ENCODE measurements at places on chromosomes 16 and 17.

DNA sequence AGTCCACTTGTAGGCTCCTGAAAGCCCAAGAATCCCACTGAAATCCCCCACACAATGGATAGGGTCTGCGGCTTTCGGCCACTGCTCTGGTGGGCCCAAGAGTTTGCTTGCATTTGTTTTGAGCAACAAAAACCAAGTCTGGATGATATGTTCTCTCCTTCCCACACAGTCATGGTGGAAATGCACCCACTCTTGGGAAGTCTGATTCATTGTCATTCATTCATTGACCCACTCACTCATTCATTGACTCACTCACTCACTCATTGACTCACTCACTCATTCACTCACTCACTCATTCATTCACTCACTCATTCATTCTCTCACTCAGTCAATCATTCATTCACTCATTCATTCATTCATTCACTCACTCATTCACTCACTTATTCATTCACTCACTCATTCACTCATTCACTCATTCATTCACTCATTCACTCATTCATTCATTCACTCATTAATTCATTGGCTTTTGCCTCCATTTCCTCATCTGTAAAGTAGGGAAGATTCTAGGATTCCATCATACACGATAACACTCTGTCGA is 2.2 kb upstream of the CA5A start:
- DNase-seq: no peak

DNA sequence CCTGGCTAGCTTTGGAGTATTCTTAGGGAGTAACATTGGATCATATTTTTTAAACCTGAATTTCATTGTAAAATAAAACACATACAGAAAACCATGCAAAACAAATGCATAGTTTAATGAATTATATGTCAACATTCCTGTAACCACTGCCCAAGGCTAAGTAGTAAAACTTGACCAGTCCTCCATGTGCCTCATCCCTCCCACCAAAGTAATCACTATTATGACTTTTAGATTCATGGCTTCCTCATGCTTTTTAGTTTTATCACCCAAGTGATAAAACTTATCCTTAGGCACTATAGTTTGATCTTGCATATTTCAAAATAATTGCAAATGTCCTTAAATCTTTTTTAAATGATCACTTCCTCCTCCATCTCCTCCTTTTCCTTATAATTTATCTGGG is 20.4 kb downstream of the PRKCA start:
- no peak for DNase-seq

GRCh38 chr16:84497418-84498222 is 6.8 kb downstream of the MEAK7 start:
- DNase-seq: no peak

GRCh38 chr16:57048095-57048494 is 44.3 kb upstream of the CPNE2 start:
- DNase-seq: no peak

DNA sequence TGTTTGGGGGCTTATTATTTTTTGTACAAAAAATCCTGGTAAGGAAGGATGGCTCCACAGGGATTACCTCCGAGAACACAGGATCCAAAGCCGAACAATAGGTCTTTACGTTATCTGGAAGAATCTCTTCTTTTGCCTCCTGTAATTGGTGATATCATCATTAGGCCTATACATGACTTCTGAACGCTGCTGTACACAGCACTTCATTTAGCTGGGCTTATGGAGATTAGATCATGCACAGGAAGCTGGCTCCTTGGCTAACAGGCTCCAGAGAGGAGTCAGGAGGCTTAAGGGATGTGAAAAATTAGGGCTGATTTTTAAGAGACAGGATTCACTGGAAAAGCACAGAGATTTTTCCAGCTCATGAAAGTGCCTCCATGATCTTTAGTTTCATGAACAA is 54.7 kb downstream of the TANGO6 start:
- DNase-seq: no peak

DNA sequence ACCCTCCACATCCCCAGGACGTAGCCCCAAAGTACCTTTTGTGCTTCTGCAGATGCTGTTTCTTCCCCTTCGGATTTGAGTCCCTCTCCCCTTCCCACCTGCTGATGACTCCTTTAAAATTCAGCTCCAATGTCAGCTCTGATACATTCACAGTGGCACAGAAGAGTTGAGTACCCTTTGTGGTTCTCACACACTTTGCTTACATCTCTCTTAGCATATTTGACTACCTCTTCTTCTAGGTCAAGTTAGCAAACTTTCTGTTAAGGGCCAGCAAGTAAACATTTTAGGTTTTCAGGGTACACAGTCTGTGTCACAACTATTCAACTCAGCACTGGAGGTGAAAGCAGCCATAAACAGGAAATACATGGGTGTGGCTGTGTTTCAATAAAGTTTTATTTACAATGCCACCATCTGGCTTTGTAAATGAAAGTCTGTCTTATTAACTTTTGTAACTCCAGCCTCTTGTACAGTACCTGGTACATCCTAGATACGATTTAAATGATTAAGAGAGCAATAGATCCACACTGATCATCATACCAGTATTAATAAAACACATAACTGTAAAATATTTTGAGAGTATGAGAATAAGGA is 161.7 kb downstream of the SOX9 start:
- DNase-seq: no peak

GRCh38 chr17:75759457-75759856 is 5.5 kb downstream of the GALK1 start:
- no peak for DNase-seq

- DNase-seq: no peak
Observed at GRCh38 chr17:41919840-41920579, 1.3 kb upstream of the ACLY start.

GRCh38 chr16:69031877-69032301 is 73.6 kb upstream of the HAS3 start:
- DNase-seq: no peak

DNA sequence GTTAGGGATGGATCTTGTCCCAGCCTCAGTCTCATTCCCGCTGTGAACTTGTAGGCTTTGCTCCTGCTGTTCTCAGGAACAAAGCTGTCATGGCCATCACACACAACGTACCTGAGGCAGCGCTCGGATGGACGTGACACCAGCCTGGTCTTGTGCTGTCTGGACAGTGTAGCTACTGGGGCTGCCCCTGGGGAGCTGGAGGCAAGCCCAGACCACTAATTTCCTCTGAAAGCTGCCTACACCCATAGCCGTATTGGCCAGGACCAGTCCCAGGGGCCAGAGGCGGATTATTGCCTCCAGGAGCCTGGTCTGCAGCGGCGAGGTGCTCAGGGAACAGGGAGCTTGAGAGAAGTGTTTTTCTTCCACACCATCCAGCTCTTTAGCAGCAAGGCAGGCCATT is 11.7 kb downstream of the ZNHIT3 start:
- DNase-seq: no peak

GRCh38 chr17:77280304-77281121 is 139.7 kb downstream of the SEC14L1 start:
- DNase-seq: no peak

- peak; percentile 60 for DNase-seq
Observed at GRCh38 chr17:1829592-1830257, at the start of the genes RPA1 and SMYD4. Gene RPA1 (plus strand): TSS chr17:1830005. CDS start chr17:1830094, 89 bp downstream. Gene SMYD4 (minus strand): TSS chr17:1829902. CDS start chr17:1827994, 1,908 bp downstream.

DNA sequence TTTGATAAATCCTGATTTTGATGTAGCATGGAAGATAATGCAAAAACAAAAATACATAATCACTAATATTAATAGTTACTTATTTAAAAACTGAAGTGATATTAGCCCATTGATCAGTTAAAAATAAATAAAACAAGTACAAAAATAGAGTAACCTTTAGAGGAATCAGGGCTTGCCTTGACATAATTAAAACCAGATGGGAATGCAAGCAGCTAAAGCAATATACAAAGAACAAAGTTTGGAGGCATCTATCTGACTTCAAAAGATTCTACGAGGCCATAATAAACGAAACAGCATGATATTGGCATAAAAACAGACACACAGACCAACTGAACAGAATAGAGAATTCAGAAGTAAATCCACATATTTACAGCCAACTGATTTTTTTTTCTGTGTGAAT is 15.0 kb upstream of the HEATR3 start:
- DNase-seq: no peak
